ENCODE measurements at places on chromosomes 7 and 10.

DNA sequence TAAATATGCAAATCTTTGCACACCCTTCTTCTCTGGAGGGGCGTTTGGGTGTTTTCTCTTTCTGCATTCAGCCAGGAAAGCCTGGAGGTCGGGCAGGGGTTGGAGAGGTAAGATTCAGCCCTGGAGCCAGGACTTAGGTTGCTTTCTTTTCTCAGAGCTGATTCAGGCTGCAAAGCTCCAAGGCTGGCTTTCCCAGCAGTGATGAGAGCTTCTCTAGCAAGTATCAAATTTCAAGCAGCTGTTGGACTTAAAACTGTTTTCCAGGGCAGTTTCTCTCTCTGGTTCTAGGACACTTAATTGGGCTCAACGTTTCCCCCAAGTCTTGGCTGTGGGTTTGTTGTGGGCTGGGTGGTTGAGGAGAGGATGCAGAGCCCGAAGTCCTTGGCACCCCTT, 608 bp downstream of the AKR1B10 start:
- peak; percentile 90 for DNase-seq

- DNase-seq: no peak
These were observed 87.7 kb upstream of the CHST15 start for GRCh38 chr10:124180947-124181549.

GRCh38 chr7:118590107-118590506, 365.6 kb downstream of the ANKRD7 start:
- no peak for DNase-seq

DNA sequence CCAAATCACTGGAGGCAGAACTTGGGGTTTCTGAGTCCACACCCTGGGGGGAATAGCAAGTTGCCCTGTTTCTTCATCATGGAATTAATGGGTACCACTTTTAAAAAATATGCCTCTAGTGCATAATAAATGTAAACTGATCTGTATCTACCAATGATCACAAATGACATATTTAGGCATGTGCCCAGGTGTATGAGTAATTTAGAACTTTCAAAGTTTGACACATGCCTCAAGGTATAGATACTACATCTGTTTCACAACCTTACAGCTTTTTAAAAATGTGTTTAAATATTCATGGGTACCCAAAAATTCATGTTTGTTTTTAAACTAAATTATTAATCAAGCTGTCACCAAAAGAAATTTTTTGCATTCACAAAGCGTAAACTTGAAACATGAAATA, 226.0 kb downstream of the KIAA1217 start:
- no peak for DNase-seq

- no peak for DNase-seq
These were observed 120.0 kb upstream of the EGFR start for GRCh38 chr7:54898659-54899340.

- no peak for DNase-seq
These were observed 717.0 kb downstream of the KCNMA1 start for GRCh38 chr10:76920581-76920980.

GRCh38 chr10:104608091-104608828, 32.8 kb upstream of the SORCS3 start:
- DNase-seq: no peak

DNA sequence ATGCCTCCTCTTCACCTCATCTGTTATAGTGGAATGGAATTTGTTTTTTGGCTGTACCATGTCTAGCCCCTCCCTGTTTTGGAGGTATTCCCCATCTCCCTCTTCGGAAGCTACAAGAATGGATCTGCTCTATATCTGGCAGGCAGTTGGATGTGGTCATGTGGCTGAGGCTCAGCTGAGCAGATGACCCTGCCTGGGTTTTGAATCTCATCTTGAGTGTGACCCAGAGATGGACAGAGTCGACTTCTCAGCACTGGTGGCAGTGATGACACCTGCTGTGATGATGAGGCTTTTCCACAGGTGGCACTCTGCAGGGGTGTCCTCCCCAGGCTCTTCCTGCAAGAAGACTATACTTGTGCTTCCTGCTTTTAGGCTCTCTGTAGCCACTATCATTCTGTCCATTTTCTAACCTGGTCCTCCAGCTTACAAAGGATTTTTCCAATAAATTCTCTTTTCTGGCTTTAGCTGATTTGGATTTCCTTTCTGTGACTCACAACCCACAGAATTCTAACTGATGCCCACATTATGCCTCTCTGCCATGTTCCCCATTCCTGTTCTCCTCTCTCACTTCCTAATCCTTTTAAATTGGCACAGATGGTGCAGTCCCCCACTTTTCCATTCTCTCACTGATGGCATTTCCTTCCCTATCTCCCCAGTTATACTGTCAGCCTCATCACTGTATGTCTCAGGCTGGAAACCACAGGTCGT, 7.5 kb upstream of the ARHGAP22 start:
- DNase-seq: no peak

DNA sequence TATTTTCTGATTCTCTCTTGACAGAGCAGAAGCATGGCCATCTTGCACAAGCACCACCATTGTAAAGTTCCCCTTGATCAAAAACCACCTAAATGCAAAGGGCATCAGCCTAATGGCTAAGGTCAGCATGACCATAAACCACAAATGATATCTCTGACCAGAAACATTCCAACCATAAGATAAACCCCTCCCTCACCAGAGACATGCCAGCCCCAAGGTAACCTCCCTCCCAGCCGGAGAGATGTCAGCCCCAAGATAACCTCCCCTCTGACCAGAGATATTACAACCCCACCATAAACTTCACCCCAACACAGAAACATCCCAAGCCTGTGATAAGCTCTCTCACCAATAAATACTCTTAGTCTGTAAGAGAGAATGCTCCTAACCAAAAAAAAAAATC, 72.1 kb upstream of the CDK1 start:
- DNase-seq: no peak

DNA sequence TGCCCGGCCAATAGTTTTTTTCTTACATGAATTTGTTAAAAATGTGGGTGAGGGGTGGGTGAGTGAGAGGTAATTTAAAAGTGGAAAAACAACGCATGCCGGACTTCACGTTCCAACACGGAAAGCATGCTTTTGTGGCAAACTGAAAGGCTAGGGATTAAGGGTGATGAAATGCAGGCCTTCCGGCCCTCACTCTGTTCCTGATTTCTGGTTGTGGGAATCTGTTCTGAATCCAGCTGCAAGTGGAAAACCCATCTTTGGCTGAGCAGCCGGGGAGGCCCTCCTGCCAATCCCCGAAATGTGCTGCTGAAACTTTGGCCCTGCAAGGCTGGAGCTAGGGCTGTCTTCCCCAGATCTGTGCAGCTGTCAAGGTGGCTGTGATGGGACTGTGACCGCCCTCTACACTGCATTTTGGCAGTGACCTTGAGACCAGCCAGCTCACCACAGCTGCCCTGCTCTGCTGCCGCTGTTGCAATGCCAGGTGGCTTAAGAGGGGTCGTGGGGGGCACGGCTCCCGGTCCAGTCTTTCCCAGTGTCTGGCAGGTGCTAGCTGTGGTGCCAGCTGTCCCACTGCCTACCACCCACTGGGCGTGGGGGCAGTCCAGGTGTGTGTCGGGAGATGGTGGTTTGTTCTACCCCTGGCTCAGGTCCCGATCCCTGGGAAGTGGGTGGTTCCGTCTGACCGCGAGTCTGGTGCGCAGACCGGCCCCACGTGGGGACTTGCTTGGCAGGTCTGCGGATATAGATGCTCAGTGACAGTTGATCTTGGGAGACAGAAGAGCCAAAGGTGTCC, 39.0 kb downstream of the TET1 start:
- DNase-seq: no peak

DNA sequence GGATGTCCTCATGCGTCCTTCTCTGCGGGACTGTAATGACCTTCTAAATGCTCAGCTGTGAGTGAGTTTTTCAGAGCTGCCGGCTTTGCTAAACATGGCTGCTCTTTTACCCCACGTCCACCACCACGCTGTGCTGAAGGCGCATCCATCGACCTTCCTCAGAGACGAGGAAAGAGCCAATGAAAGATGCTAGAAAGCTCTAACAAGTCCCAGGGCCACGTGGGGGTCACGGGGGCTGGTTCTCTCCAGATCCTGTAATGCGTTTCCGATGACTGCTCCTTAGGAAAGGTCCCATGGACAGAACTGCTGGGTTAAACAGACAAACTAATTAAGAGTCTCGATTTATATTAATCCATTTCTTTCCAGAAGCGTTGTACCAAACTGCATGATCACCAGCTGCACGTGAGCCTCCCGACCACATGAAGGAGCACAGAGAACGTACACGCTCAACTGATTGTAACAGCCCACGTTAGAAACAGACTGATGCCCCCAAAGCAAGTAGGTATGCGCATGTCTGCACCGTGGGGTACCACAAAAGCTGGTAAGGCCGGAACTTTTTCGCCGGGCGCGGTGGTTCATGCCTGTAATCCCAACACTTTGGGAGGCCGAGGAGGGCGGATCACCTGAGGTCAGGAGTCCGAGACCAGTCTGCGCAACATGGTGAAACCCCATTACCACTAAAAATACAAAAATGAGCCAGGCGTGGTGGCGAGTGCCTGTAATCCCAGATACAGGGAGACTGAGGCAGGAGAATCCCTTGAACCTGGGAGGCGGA, 109.6 kb downstream of the TCERG1L start:
- DNase-seq: no peak

- DNase-seq: no peak
These were observed 4.5 kb upstream of the TRIM24 start for GRCh38 chr7:138455609-138456008.

DNA sequence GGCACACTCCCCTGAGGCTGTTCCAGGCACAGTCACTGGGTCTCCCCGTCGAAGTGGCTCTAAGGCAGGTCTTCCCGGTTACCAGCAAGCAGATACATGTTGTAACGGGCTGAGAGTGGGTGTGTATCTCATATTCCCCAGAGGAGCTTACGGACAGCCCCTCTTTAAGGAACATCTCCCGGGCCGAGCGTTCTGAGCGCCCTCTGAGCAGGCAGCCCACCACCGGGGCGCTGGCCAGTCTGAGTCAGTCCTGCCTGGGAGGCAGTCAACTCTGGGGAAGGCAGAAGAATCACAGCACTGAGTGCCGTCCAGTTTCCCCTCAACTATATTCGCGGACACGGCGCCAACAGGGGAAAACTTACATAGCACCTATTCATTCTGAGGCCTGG, 117.4 kb downstream of the LHPP start:
- DNase-seq: no peak

- no peak for DNase-seq
These were observed 144.7 kb downstream of the RPS24 start for GRCh38 chr10:78178397-78178796.

DNA sequence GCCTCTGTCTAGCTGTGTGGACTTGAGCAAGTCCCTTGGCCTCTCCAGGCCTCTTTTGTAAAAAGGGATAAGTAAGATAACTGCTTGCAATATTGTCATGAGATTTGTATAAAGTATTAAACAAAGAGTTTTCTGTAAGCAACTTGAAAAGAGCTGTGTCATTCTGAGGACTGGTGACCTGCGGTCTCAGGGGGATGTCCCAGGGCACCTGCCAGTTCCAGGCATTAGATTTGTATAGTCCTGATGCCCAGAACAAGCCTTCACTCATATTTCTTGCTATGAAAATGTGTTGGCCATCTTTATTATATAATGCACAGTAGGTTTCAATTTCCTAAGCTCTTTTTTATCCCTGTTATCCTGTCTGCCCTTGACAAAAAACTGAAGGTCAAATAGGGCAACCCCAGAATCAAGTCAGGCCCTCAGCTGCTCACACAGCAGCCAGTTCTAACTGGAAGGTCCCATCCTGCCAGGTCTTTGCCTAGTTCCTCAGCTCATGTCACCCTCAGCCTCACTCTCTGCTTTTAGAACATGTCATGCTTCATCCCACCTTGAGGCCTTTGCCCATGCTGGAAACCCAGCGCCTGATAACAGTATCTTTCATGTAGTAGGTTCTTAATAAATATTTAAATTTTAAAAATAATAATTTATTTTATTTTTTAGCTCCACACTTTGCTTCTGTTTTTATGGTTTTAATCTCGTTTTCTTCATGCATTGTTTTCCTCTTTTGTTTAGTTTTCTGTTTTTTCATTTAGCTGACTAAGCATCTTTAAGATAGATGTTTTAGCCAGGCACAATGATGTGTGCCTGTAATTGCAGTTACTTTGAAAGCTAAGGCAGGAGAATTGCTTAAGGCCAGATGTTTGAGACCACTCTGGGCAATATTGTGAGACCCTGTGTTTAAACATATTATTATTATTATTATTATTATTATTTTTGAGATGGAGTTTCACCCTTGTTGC, 87.5 kb upstream of the ZNF92 start:
- no peak for DNase-seq

DNA sequence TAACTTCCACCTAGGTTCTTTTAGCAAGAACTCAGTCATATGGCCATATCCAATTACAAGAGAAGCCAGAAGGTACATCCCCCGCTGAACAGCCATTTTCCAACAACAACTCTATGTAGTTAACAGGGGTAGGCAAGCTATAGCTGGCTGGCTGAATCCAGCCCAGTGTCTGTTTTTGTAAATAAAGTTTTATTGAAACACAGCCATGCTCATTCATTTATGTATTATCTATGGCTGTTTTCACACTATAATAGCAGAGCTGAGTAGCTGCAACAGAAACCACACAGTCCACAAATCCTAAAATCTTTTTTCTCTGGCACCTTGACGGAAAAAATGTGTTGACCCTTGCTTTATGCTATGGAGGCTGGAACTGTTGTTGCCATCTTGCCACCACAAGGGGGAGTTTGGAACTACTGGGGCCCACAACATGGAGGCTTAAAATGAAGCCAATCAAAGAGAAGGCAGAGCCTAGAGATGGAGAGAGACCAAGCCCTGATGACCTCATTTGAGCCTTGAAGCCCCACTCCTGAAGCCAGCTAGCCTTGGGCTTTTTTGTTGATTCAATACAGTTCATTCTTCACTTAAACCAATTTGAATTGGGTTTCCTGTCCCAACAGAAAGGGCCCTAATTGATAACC, 33.3 kb upstream of the XPNPEP1 start:
- no peak for DNase-seq

GRCh38 chr10:1085258-1085657, 29.1 kb downstream of the WDR37 start:
- DNase-seq: no peak

DNA sequence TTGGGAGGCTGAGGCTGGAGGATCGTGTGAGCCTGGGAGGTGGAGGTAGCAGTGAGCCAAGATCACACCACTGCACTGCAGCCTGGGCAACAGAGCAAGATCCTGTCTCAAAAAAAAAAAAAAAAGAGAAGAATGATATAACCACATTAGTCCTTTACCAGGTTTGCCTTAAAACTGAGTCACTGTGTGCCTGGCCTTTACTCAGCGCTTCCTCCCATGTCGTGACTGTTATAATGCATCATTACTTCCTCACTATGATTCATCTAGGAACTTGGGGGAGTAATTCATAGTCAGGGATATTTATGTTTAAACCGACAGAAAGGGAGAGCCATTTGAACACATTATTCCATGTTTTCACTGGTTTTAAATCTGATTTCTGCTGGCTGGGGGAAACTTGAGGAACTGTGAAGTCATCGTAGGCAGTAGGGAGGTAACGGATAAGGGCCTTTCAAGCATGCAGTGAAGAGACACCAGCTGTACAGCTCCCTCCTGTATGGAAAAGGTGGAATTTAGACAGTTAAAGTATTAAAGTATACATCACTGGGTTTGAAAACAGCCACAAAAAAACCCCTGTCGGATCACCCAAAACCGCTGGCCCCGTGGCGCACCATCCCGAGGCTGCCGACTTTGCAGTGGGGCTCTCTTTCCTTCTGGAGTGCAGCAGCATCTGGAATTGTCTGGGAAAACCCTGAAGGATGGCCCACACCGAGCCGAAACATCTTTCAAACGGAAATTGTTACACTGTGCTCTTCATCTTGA, 119.8 kb downstream of the NKX6-2 start:
- DNase-seq: no peak
